Activated effector memory CD4-positive, alpha-beta T cell treated with Interleukin-2 at 50 U/mL for 16 hours (primary cell): ENCODE measurements at places on chromosomes 3 and 15.
A peak's percentile ranks its signal among the peaks of the same experiment; 100 is the strongest.

GRCh38 chr15:44312108-44312507 is 23.6 kb downstream of the GOLM2 start:
- DNase-seq, result no peak

DNA sequence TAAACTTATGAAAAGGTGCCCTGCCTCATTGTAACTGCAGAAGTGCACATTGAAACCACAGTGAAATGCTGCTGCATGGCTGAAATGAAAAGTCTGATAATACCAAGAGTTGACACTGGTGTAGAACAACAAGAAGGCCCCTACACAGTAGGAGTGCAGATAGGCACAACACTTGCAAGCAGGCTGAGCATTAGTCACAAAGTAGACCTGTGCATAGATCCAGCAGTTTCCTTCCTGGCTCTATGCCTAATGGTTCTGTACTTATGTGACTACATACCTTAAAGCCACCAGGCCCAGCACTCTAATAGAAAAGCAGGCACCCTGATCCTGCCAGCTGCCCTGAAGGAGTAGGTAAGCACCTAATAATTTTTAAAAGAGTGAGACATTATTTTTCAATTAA is 41.8 kb downstream of the PRR23E start:
- DNase-seq, result no peak

DNA sequence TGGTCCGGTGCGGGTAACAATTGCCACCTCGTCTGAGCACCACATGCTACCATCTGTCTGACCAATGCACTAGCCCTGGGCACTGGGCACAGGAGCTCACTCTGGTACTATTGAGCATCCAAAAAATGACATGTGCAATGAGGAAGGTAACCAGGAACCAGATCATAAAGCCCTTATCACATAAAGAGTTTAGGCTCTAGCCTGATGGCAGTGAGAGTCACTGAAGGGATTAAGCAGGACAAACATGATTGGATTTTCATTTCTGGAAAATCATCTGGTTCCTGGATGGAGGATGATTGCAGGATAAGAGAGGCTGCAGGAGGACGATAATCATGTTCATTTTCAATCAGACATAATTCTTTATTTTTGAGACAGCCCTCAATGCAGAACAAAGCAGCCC is 12.4 kb downstream of the NDUFB4 start:
- DNase-seq, result no peak

DNA sequence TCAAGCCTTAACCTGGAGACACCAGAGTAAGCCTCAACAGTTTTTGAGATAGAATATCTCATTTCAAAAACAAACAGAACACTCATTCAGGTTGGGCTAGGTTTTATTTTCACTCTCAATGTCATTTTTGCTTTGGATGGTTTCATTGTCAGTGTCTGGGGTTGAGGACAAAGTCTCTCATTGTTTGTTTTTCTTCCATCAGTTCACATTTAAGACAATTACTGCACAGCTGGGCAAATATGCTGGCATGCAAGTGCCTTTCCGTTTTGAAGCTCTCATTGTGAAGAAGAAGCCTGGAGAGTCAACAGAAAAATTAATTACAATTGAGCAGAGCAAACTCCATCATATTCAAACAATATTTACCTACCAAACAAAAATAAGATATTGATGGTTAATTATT is 1050.0 kb downstream of the TBL1XR1 start:
- DNase-seq, result no peak

DNA sequence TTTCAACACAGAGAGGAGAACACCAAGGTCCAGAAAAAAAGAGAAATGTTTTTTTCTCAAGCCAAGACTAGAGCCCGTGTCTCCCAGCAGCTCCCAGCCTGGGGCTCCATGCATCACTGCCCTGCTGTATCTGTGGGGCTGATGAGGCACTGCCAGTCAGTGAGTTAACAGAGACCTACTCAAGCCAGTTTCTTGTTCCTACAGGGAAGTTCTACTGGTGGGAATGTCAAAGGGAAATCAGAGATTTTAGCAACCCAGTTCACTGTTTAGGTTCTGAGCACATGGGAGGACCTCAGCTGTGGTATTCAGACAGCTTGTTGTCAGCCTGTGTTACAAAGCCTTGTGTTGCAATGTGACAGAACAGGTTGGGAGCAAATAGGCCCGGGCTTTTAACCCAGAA is 234.3 kb downstream of the TLE3 start:
- DNase-seq, result no peak

DNA sequence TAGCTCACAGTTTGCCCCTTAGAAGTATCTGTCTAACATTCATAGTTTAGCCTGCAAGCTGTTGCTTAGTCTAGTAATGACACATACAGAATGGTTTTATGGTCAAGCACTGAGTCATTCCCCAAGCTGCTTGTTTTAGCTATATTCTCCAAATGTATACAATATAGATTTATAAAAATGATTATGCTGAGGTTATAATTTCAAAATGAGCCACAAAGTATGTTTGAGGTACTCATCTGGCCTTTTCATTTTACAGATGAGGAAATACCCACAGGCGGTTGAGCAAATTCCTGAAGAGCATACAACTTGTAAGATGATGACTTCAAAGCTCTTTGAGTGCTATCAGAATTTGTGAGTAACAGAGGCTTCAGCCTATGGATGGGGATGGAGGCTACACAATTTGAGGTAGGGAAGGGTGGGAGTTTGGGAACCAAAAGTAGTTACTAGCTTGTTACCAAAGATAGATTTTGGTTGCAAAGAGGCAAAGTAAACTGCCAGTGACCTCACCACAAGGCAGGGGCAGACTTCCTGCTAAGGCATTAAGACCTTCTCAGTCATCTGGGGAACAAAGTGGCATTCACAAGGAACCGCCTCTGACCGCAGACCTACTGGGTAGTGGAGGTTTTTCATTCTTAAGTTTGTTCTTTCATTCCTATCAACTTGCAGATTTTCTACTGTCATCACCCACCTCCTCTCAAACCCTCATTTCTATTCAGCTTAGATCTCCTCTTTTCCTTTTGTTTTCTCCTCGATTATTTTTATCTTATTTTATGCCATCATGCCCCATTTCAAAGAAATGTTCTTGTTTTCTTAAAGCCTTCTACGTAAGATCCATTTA is 257.2 kb upstream of the NECTIN3 start:
- DNase-seq, result no peak

GRCh38 chr15:96054621-96055020 is 275.9 kb upstream of the NR2F2 start:
- no peak for DNase-seq

DNA sequence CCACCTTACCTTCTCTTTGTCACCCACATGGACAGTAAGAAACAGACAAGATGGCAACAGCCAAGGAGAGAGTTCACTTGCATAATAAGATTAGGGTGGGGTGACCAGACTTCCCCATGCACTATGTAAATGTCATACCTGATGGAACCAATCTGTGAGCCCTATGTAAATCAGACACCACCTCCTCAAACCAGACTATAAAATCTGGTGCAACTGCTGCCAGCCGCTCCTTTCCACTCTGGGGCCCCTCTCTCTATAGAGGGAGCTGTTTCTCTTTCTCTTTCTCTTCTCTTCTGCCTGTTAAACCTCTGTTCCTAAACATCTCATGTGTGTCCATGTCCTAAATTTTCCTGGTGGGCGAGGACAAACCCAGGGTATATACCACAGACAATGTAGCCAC is 405.5 kb upstream of the CNTN4 start:
- no peak for DNase-seq

DNA sequence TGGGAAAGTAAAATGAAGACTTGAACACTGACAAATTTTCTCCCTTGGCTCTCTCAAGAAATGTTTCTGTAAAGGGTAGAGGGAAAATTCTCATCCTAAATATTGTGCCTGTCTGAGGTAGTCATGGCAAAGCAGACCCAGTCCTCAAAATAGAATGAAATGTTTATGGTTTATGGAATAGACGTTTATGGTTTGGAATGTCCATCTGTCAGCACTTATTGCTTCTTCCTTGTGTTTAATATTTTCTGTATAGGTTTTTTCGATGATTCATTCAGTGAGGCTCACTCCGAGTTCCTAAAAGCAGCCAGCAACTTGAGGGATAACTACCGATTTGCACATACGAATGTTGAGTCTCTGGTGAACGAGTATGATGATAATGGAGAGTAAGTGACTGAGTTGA is 13.9 kb downstream of the ELL3 start:
- DNase-seq, result no peak

- DNase-seq, result peak; percentile 27
These were observed 1.1 kb downstream of the ZBTB20 start for GRCh38 chr3:115146032-115146417.

DNA sequence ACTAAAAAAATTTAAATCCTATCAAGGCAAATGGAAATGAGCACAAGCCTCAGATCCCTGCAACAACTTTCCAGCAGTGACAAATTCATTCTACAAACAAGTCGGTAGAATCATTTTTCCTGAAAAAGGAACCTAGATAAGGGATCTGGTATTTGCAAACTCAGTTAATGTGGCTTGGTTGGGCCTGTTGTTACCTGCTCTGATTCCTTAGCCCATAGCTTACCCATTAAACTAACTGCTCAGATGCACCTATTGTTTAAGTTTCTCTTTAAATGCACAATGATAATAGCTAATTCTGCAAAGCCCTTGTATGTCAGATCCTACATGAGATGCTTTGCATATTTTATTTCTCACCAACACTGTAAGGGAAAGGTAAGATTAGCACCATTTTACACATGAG is 377.4 kb upstream of the RGMA start:
- no peak for DNase-seq

DNA sequence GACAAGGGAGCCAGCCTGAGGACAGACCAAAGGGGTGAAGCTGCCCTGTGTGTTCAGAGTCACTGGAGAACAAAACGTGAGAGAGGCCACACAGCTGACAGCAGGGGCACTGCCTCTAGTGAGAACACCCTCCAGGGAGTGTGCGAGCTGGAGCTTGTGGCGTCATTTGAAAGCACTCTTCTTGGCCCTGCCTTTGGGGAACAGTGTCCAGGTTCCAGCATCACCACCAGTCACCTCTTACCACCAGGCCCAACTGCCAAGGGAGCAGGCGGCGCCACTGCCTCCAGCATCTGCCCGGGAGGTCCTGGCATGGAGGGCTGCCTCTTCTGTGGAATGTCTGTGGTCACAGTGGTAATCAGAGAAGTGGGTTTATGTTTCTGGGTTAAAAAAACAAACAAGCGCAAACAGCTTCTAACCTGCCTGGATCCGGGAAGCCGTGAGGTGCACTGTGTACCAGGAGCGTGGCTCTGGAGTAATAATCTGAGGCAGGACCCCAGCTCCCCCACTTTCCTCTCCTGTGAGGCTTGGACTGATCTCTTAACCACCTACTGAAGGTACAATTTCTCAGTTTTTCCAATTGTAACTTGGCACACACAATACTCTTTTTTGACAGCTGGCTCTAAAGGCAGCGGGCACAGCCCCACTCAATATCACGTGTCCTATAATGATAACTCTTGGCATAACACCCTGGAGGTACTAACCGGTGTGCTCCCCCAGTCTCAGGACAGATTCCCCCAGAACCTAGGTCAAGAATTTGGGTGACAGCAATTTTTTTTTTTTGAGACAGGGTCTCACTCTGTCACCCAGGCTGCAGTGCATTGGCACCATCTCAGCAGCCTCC is 32.2 kb upstream of the CDCP1 start:
- DNase-seq, result no peak

- no peak for DNase-seq
These were observed 656.3 kb downstream of the RBMS3 start for GRCh38 chr3:29937185-29937584.

GRCh38 chr3:190863119-190863465 is 598 bp upstream of the GMNC start:
- no peak for DNase-seq

- DNase-seq, result no peak
These were observed 66.1 kb downstream of the KBTBD12 start for GRCh38 chr3:127981097-127981496.

GRCh38 chr3:154398084-154398967 is 31.7 kb downstream of the GPR149 start:
- no peak for DNase-seq

DNA sequence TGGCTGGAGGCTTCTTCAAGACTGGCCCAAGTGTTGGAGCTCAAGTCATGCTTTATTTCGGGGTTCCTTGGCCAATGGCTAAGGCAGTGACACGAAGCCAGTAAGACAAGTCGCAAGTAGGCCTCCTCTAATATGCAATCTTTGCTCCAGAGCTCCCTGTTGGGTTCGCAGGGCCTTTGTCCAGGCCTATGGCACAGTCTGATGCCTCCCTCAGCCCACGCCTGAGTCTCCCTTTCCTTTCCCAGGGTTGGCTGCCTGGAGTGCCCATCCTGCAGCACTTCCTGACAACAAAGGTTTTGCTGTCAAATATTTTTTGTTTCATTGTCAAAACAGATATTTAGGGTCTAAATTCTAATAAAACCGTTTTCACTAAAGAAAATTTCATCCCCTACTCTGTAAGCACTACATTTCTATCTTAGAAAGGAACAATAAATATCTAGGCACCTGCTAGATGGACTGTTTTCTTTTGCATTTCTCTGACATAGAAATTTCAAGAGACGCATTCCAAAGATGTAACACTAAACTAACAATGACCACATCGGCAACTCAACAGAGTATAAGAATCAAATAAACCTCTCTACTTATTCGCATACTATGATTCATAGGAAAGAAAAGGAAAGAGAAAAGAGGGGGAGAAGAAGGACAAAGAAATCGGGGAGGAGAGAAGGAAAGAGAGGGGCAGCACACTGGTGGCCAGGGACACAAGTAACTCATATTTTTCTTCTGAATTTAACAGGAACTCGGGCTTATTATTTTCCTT is 393.1 kb upstream of the ATP11B start:
- no peak for DNase-seq

- no peak for DNase-seq
These were observed 13.0 kb upstream of the PIGZ start for GRCh38 chr3:196981657-196982056.

GRCh38 chr3:10142707-10143560 is 1.4 kb downstream of the VHL start:
- DNase-seq, result no peak

DNA sequence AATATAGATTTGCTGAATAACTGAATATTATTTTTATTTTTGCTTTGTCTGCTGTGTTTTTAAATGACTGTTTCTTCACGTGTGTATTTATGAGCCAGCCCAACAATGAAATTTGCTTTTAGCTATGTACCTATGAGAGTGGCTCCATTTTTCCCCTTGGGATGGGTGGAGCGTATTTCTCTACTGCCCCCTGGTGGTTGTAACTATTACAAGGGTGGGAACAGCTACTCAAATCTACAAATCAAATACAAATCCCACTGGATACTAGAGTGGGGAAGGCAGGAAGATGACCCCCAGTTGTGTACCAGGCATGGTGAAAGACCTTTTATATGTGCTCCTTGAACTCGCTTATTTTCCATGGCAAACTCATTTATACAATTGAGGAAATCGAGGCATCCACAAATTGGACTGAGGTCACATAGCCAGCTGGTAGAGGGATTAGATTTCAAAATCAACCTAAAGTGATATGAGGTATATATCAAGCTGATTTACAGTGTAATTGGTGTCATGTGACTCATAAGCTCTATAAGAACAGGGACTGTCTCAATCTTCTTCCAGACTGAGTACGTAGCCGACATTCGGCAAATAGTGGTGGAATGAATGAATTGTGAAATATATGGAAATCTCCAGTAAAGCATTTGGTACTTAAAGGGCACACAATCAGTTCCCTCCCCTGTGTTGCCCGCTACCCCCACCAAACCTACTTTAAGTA is 69.5 kb upstream of the VEPH1 start:
- no peak for DNase-seq

- DNase-seq, result no peak
These were observed 133.3 kb downstream of the ALCAM start for GRCh38 chr3:105499961-105500360.
